Central memory CD4-positive, alpha-beta T cell (primary cell): ENCODE measurements at places on chromosomes 2 and 18.

- DNase-seq, result no peak
Measured at GRCh38 chr2:161436411-161436810, 20.3 kb downstream of the TBR1 start.

DNA sequence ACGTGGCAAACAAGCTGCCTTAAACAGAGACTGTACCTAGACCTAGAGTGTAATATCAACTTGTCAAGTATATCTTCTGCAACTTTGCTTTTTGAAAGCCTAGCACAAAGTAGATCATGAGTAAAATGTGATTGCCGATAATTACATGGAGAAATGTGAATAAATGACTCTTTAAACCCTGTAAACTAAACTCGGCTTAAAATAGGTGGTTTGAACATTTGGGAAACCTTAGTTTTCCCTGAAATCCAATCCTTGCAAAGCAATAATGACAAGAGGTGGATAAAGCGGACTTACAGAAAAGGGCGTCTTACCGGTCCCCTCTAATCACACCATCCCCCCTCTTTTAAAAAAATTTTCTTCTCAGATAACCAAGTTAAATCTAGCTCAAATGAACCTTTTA is 549 bp upstream of the PSMD14 start:
- DNase-seq, result no peak

- no peak for DNase-seq
Measured at GRCh38 chr2:28688818-28689217, 62.8 kb upstream of the PPP1CB start.

DNA sequence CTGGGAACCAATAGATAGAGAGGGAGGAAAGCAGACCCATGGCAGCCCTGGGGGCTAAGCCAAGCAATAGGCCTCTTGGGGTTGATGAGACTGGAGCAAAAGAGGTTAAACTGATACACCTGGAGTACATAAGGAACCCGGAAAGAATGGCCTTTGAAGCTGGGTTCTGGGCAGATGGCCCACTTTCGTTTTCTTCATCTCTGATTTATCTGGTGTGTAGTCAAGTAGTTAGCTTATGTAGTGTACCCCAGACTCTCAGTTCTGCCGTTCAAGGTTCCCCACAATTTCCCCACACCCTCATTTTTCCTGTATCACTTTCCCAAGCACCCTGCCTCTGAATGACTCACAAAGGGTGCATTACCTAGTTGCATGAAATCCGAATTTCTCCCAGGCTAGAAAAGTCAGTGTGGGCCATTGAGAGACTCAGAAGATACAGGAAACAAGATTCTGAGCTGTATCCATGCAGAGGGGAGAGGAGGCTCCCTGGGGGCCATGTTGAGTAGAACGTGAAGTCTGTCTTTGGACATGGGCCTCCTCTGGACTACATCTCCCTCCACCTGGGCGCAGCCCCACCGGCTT is 235.0 kb downstream of the LOXHD1 start:
- no peak for DNase-seq

GRCh38 chr2:84900971-84901370 is 4.5 kb upstream of the TMSB10 start:
- DNase-seq, result no peak

DNA sequence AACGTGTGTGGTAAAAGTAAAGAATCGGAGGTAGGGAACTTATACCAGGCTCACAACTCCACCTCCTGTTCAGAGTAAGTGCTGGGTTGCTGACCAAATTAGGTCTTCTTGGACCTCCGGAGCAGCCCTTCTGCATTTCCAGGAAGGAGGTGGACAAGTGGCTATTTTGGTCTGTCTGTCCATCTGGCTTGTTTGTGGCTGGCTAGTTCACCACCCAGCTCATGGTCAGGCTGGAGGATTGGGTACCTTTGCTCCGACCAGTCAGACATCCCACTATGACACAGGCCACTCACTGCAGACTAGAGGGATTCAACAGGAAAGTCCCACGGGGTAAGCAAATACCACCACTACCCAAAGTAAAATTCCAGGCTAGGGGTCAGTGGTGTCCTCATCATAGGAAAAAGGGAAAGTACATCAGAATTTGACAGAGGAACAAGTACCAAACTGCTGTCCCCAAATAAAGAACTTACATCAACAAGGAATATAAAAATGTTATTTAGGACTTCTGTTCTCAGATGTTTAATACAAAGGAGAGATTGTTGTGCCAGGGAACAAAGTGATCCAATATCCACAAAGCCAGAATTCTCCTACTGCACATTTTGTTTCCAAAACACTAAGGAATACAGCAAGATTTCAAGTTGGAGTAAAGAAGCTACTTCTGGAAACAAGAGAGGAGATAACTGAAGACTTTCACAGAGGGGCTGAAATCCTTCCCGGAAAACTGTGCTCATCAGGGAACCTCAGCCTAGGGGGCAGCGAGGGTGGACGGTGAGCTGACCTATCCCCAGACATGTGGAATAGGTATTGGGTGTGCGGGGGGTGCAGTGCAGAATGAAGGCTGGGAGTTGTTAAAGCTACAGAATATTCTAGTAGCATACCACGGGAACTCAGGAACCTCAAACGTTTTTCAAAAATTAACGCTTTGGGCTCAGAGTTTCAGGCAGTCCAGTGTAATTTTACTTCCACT is 56.9 kb downstream of the BCL2 start:
- DNase-seq, result no peak

DNA sequence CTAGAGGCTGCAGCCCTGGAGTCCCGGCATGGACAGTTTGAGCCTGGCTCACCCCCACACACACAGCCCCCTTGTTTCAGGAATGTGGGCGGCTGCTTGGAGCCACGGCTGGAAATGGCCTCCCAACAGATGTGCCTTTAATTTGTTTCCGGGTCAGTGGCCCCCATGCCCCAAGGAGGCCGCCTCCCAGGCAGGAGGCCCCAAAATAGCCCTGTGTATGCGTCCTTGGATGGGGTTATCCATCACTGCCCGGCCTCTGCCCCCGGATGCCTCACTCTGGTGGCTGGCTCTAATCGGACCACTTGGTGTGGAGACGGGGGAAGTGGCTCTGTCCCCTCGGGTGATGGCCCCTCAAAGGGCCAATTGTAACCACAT is 151.9 kb upstream of the MYCN start:
- no peak for DNase-seq

DNA sequence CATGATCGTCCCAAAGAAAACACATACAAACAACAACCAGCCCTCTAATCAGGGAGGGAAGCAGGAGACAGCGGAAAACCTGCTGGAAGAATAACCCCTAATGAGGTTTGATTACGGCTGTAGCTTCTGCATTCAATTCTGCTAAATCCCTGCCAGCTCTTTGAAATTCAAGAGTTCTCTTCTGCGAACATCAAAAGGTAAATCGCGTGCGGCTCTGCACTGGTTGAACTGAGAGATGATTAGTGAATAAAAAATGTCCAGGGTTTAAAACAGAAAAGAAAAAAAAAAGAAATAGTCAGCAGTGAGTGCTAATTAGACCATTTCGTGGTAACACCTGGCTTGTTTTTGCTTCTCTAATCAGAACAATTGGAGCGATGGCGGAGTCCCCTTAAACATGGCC is 153.0 kb upstream of the CAPN13 start:
- DNase-seq, result no peak

DNA sequence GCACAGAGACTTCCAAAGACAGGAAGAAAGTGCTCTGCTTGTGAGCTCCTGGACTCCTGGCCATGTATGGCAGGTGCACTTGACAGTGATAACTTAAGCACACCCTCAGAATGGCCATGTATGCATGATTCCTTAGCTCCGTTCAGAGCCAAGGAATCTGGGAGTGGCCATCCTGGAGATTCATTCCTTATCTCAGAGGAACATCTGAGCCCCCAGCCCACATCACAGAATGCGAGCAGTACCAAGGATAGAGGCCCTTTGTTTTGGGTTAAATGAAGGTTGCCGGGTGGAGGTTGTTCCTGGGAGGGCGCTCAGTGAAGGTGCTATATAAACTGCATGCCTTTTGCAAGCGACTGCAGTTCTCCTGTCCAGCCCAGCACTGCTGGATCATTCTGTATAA is 26.9 kb downstream of the DIPK1C start:
- no peak for DNase-seq

DNA sequence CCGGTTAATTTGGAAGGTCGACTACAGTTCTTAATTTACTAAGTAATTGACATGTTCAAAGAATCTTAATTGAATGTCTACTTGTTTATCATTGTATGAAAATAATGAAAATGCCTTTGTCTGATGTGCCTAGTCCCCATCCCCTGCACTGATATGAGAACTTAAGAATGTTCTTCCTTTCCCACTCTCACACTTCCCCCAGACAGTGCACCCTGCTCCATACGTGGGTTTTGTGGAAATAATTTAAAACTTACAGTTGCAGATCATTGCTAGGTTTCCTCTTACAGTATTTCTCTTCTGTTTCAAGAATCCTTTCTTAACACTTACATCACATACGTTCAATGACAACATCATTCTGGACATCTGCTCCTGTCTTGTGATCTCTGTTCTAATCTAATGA is 3.5 kb downstream of the ICOS start:
- DNase-seq, result no peak

DNA sequence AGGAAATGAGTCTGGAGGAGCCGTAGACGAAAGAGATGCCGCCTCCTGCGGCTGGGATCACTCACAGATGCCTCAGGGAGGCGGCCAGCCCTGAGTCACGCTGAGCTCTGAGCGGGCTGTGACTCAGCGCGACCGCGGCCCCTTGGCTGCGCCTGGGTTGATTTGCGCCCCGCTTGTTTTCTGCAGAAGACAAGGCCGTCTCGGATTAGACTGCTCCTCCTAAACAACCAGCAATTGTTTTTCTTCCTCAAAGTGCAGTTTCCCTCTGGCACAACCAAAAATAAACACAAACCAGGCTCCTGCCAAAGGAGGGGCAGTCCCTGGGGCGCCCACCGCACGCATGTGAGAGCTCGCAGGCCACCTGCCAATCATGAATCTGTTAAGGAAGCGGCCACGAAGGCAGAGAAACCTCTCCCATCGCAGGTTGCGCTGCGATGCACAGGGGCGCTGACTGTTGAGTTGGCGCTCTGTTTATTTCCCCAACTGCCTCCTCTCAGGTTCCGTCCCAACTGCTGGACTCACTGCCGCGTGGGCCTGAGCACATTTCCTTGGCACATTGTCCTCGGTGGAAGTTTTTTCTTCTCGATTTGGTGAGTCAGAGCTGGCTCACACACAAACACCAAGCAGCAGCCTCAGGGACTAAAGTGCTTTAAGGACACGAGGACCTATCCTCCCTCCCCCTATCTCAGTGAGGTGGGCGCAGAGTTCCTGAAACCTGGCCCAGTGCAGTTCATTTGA is 85.2 kb upstream of the NDUFV2 start:
- DNase-seq, result no peak

- DNase-seq, result no peak
Measured at GRCh38 chr2:226411727-226412360, 387.8 kb downstream of the IRS1 start.

DNA sequence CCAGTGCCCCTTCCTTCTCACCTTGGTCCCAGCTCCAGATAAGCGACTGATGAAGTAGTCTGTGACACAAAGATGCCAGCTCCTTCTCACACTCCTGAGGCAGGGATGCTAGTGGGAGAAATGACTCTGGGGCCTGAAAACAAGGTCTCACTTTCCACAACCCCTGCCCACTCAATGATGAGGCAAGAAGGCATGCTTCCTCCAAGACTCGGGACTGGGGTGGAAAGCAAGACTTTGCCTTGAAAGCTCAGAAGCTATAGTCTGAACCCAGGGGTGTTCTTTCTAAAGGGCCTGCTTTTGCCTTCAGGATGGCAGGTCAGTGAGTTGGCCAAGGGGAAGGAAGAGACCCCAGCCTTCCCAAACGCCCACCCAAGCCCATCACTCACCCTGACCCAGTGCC is 1.4 kb downstream of the CCDC142 start:
- no peak for DNase-seq

DNA sequence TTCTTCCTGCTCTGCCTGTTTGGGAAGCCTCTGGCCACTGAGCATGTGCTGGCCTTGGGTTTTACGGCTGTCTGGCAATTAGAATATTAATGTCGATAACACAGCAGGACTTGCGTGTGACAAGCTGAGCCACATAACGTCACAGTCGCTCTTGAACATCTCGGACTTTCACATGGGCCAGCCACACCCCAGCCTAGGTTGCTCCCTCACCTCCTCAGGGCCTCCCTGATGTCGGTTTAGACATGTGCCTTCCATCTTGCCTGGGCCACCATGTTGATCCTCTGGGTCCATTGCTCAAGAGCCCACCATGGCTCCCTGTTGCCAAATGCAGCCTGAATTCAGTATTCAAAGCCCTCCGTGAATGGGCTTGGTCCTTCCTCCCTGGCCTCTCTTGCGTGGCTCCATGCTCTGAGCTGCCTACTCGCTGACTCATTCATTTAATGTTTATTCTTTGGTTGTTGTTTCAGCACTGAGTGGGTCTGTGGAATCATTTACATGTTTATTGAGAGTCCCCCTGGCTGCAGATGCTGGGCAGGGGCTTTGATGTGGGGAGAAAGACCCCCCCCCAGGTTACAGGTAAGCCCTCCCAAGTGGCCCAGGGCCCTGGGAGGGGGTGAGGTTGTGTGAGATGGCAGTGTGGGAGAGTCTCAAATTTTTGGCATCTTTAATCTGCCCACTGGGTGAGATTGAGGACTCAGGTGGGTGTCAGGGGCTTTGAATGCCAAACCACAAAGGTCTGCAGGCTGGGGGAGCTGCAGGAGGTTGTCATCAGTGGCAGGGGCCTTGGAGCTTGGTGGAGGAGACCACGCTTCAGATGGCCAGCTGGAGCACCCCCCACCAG is 62.0 kb downstream of the ODC1 start:
- DNase-seq, result no peak

DNA sequence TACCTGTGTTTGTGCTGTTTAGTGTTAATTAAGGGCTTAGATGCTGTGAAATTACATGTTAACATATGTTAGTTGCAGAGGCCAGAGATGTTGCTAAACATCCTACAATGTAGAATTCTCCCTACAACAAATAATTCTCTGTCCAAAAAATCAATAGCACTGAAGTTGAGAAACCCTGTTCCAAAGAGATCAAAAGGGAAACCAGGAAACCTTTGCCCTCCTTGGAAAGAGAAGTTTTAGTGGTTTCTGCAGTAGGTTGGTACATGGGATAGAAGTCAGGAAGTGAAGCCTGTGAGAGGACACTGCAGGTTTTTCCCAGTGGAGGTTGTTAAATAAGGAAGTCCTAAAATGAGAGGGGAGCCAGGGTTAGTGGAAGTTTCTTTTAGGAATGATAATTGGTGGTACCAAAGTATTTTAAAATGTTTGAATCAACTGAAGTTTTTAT is 6.3 kb upstream of the RMDN2 start:
- no peak for DNase-seq

- no peak for DNase-seq
Measured at GRCh38 chr2:9983401-9984216, 32.1 kb downstream of the GRHL1 start.

DNA sequence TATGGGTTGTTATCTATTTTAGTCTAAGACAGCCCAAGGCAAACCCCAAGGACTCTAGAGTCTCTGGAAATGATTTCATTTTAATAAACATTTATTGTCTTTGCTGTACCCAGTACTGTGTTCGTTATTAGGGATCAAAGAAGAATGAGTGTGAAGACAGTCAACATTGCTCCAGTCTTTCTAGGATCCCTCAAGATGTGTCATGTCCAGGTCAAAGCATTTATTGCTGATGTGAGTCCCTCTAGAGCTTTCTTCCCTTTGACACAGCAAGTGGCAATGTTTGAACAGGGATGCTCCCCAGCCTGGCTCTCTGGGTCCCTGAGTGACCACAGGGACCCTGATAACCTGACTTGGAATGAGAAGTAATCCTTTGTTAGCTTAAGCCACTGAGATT is 123.1 kb upstream of the STK17B start:
- DNase-seq, result no peak
